Muscle of arm (tissue), 14 donors: ENCODE measurements at places on chromosomes 16 and 17. TPM values are rescaled to one million over a fixed set of nuclear protein-coding genes. Genes with fewer than 3 reads are reported as not detected.
A peak's percentile ranks its signal among the peaks of the same experiment; 100 is the strongest.

The OTOA gene
- 0.36 TPM for polyA plus RNA-seq

The SLC5A11 gene
- polyA plus RNA-seq, result not detected

The PROCA1 gene
- polyA plus RNA-seq, result 2.2 TPM

The EXOC3L1 gene
- polyA plus RNA-seq, result not detected

The YBX2 gene
- polyA plus RNA-seq, result 0.77 TPM

The CCL8 gene
- polyA plus RNA-seq, result 0.68 TPM

The CNEP1R1 gene
- polyA plus RNA-seq, result 21.9 TPM

GRCh38 chr17:40316571-40317344 lies 7.8 kb downstream of the RARA start:
- peak; percentile 87 for DNase-seq

DNA sequence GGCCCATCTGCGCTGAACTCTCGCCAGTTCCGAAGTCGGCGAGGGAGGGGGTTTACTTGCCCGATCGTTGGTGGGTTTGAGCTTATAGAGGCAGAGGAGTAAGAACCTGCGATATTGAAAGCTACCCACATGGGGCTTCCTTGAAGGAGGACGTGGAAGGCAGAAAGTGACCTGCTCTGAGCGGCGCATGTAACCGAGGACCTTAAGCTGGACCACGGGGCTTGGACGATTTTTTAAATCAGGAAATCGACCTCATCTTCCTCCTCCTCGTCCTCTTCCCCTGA lies 2.0 kb downstream of the PRAC2 start:
- no peak for DNase-seq

DNA sequence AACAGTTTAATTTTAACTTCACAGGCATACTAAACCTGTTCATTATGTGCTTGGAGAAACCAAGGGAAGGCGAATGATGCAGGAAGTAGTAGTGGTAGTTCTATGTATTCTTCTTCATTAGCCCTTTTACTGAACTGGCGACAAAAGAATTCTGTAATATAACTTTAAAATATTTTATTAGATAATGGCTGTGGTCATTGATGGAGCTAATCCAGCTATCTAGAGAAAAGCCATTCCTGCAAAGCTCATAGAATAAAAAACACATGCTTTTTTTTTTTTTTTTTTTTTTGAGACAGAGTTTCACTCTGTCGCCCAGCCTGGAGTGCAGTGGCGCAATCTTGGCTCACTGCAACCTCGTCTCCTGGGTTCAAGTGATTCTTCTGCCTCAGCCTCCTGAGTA lies 23.5 kb downstream of the TANC2 start:
- DNase-seq, result no peak

GRCh38 chr16:69754143-69754468 lies 620 bp downstream of the NOB1 start:
- no peak for DNase-seq

DNA sequence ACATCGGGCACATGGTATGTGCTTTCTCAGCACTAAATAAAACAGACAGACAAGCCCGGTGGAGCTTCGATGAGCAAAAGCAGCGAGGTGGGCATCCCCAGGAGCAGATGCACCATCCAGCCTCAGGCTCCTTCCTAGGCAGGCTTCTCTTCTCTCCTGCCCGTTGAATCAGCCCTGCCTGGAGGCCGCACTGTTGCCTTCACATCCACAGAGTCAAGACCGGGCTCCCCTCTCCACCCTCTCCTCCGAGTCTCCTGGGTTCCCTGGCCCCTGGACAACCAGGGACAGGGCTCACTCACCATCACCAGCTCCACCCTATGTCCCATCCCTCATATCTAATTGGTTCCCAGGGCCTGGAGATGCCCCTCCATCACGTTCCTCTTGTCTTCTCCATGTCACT lies 79.7 kb upstream of the RCVRN start:
- no peak for DNase-seq

GRCh38 chr17:77449908-77450741 lies 309.4 kb downstream of the SEC14L1 start:
- no peak for DNase-seq

DNA sequence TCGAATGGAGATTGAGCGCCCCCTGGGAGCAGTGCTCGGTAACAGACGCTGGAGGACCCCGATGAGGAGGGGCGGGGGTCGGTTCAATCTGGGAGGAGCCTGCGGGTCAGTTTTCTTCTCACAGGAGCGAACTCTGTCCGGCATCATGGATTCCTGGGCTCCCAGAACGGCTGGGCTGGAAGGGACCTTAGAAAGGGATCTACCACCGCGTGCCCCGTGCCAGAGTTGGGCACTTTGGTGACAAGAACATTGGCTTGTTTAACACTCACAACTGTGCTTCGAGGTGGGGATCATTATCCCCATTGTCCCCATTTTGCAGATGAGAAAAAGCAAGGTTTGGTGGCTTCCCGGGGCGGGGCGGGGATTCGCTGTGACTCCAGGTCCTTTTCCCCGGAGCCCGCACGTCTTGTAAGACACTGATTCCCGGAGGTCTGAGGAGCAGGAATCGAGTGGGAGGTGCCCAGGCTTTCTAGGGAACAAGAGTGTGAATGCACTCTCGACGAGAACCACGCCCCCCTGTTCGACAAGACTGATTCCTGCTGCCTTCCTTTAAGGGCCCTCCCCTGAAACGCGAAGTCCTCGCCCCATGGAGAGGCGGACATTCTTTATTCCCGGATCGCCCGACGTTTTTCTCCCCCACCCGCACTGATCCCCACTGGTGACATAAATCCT lies 1.5 kb upstream of the FBXL19 start:
- DNase-seq, result peak; percentile 95

DNA sequence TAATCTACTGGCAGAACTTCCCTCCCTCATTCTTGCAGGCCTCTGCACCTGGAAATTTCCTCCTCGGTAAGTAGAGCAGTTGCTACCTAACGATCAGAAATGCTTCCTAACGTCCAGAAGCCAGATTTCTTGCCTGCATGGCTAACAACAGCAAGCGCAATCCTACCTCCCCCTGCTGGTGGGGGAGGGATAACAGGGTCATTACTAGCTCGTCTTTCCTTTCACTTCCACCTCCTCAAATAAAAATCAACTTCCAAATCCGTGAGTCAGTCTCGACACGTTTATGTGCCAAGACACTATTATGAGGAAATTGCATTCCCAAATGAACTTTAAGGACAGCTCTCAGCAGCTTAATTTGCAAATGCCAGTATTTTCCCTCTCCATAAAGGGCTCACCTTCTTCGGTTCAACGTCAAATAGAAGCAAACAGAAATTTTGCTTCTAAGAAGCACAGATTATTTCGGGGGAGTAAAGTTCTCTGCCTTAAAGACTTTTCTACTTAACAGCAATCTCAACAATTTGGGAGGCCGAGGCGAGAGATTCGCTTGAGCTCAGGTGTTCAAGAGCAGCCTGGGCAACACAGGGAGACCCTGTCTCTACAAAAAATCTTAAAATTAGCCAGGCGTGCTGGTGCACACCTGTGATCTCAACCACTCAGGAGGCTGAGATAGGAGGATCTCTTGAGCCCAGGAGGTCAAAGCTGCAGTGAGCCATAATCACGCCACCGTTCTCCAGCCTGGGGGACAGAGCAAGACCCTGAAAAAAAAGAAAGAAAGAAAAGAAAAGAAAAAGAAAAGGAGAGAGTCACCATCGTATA lies 188.6 kb upstream of the PSMD7 start:
- DNase-seq, result no peak
